Renal pelvis (tissue), 12 donors: ENCODE measurements at places on chromosomes 12 and 14. TPM values are rescaled to one million over a fixed set of nuclear protein-coding genes. Genes with fewer than 3 reads are reported as not detected.

DNA sequence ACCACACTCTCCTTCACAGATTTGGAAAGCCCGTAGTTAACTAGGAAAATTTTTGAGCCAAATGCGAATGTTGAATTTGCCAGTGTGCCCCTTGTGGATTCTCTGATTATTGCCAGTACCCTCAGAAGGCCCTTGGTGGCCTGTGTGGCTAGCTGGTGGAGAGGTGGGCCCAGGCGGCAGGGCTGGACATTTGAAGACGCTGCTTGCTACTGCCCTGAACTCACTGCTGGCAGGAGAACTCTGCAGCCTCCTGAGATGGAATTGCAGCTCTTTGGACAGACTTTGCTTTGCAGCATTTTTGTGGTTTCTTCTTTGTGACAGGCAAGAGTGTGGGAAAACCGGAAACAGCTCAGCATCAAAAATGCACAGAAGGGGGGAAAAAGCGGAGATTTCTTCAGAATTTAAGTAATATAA is 97.6 kb downstream of the TGFB3 start:
- DNase-seq: no peak

The HOXC5 gene
- 3.6 TPM for polyA plus RNA-seq

DNA sequence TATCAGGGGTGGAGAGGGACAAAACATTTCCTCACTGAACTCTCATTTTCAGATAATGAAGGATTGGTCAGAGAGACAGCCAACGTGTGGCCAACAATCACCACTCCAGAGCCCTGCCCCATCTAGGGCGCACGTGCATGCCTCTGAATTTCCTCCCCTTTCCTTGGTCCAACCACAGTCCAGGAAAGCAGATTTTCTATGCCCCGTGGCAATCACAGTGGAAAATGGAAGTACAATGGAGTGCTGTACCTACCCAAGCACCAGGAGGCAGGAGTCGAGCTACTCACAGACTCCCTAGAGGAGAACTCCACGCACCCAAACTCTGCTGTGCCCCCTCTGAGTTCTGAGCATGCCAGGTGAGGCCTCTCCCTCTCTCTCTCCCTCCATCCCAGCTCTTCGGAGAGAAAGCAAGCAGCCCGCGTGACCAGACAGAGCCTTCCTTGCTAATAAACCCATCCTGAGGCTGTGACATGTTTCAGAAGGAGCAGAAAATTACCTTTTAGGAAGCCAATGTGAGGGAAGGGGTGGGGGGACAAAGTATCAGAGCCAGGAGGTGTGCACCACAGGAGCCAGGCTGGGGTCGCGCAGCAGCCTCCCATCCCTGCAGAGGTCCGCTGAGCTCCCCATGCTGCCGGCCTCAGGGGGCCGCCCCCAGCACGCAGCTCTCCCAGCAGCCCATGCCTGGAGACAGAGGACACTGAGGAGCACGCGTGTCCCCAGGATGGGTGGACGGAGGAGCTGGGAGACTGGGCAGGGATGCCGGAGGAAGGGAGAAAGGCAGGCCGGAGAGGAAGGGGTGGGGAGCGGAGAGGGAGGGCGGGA is 73.4 kb downstream of the PITPNM2 start:
- DNase-seq: no peak

DNA sequence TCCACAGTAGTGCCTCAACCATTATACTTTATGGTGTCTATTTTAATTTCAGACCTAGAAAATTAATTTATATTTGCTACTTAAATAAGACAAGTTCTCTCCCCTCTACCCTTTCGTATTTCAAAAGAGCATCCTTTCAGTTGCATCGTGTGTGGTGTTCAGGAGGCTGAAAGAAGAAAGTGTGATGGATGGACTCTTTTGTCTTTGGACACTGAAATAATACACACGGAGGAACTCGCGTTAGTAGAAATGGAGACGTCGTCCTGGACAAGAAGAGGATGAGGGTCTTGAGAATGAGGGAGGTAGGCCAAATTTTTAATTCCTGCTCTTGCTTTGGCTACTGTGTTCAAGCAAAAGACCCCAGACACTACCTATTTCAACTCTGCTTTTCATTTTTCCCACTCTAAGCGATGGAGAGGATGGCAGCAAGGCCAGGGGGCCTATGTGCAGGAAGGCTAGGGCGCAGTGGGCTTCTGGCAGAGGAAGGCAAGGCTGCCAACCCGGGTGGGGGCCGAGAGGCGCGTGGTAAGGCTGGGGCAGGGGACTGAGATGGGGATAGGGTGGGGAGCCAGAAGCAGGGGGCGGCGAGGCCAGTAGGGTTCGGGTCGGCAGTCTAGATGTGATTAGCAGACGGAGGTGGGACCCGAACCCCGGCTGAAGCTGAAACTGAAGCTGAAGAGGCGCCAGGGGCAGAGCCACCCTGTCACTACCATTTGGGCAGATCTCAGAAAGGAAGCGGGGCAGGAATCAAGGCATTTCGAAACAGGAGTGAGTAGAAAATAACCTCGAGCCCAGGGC is 722 bp downstream of the TMED8 start:
- DNase-seq: no peak

The OTX2 gene
- not detected for polyA plus RNA-seq

GRCh38 chr14:73829526-73830431 is 21.9 kb upstream of the PTGR2 start:
- DNase-seq: no peak

The PSMA6 gene
- polyA plus RNA-seq: 163 TPM

DNA sequence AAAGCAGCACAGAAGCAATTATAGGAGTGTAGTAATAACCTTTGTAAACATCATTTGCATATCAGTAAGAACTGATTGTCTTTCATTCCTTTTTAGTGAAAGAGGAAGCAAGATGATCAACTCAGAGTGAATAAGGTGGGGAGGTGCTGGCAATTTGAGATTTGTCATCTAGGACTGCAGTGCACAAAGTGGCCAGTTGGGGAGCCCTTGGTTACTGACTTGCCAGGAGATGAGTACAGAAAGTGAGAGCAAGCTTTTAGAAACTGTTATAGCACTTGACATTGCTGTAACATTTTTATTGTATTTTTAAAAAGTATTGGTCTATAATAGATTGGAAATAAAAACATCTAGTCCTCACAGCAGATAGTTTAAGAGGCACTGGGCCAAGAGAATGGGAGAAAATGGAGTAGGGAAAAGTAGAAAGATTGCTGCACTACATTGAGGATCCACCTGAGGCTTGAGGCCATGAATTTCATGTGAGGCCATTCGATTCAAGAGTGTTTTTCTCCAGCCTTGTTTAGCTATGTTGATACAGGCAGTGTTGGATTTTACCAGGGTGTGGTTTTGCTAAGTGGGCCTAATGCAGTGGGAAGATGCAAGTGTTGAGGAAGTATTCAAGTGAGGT is 98.2 kb downstream of the SNAPC1 start:
- peak; percentile 15 for DNase-seq

- DNase-seq: no peak
Measured at GRCh38 chr12:116188581-116188980, 88.9 kb downstream of the MED13L start.
